ENCODE measurements at places on chromosomes 2 and 18.

DNA sequence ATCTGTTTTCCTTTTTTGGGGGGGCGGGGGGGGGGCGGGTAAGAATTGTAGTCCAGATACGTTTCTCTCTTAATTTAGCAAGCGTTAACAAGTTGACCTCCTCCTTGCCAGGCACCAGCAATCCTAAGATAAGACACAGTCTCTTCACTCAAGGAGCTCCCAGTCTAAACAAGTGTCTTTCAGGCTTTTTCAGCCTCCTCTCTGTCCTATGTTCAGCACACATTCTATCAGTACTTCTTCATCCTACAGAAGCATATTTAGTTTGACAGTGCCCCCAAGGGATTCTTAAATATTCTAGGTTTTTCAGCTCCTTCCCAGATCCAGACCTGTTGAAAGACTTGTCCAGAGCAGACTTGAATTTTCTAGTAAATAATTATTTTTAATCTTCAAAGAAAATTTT, 2.7 kb downstream of the PPP1CB start:
- no peak for DNase-seq

DNA sequence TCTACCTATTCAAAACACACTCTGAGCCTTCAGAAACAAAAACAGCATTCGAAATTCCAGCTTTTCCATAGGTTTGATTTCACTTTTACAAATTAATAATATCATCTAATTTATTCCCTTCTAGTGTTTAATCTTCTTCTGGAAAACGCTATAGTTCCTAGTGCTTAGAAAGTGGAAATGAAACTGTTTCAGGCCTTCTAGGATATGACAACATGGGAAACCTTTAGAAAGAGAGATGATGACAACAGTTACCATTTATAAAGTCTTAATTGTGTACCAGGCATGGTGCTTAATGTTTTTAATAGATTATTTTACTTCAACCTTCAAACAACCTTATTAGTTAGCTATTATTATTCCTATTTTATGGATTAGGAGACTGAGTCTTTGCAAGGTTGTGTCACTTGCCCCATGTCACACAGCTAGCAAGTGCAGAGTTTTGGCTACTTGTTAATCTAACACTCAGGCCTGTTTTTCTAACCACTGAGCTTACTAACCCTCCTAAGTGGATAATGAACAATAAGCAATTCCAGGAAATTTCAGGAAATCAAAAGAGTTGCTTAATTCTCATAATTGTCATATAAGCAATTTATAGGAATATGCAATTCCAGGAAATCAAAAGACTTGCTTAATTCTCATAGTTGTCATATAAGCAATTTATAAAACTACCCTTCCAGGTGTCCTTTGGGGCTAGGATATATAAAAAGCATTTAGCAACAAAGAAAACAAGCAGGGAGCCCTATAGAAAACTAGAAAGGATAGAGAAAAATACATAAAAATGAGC, 206.0 kb downstream of the ZNF521 start:
- no peak for DNase-seq

DNA sequence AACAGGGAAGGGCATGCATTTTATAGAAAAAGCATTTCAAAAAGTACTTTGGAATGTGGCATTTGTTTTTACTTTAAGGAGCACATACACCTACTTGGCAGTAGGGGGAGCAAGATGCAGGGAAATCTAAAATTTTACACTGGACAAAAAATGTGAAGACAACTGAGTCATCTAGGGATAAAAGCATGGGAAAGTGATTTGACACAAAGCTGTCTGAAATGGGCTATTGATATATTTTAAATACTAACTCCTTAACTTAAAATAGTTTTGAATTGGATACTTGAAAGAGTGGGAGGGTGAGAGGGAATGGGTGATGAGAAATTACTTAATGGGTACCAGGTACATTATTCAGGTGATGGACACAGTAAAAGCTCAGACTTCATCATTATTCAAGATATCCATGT, 15.8 kb downstream of the TMEM200C start:
- DNase-seq: no peak

DNA sequence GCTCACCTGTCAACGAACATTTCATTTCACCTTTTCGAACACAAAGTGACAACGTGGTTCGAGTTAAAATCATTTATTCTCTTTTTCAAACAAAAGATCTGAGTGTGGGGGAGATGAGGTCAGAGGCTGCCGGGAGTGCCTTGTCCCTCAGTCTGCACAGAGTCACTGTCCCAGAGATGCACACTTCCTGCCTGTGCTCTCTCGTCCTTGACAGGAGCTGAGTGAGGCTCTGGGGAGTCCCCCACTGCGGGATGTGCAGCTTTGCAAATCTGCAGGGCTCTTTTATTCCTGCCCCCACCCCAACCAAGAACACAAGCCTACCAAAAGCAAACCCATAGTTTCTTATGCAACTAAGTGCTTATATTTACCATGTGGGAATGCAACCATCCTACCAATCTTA, 497.8 kb downstream of the EIPR1 start:
- no peak for DNase-seq

- no peak for DNase-seq
These were observed 73.8 kb downstream of the CLHC1 start for GRCh38 chr2:55158111-55158814.

- DNase-seq: no peak
These were observed 793.9 kb downstream of the SUCLG1 start for GRCh38 chr2:83665154-83665553.

All from stimulated activated naive CD8-positive, alpha-beta T cell treated with anti-CD3 and anti-CD28 coated beads, Interleukin-15, Interleukin-2, amounts not matched to agents 100 U/mL and 50 U/mL, for 24 hours (primary cell).